ENCODE measurements at places on chromosomes 3 and 15.

GRCh38 chr15:98727115-98728040, 79.0 kb downstream of the IGF1R start:
- no peak overlapping the region for H3K4me3 ChIP-seq
- no peaks in the 10 kb centered on the region for H3K36me3 ChIP-seq
- H3K4me1 ChIP-seq = peaks cover 23% of the 10 kb centered on the region

DNA sequence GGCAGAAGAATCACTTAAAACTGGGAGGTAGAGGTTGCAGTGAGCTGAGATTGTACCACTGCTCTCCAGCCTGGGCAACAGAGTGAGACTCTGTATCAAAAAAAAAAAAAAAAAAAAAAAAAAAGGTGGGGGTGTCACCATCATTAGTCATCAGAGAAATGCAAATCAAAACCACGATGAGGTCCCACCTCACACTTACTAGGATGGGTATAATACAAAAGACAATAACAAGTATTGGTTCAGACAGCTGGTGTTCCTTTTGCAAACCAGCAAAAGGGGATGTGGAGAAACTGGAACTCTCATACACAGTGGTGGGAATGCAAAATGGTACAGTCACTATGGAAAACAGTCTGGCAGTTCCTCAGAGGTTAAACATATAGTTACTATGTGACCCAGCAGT, 78.7 kb upstream of the TSC22D2 start:
- no peaks in the 10 kb centered on the region for H3K36me3 ChIP-seq
- DNase-seq = no peak
- no peak overlapping the region for H3K4me3 ChIP-seq
- H3K27me3 ChIP-seq = no peaks in the 10 kb centered on the region
- H3K27ac ChIP-seq = no peak overlapping the region

GRCh38 chr15:25237291-25237978, 201.4 kb downstream of the UBE3A start:
- no peaks in the 10 kb centered on the region for H3K4me1 ChIP-seq
- DNase-seq = no peak
- H3K4me3 ChIP-seq = no peak overlapping the region
- H3K36me3 ChIP-seq = no peaks in the 10 kb centered on the region

DNA sequence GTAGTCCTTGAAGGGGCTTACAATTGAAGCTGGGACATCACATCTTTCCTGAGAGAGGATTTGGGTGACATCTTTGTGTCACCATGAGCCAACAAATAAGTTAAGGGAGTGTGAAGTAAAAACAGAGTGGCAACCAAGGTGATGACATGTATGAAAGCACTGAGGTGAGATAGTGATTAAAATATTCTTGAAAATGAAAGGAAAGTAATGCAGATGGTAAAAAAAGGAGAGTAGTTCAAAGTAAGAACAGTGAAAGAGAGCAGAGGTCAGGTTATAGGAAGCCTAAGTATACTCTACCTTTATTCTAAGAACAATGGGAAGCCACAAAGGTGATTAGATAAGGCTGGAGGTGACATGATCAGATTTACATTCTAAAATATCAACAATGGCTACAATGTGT, 486.1 kb downstream of the DIPK2A start:
- no peaks in the 10 kb centered on the region for H3K27me3 ChIP-seq
- H3K27ac ChIP-seq = no peak overlapping the region

DNA sequence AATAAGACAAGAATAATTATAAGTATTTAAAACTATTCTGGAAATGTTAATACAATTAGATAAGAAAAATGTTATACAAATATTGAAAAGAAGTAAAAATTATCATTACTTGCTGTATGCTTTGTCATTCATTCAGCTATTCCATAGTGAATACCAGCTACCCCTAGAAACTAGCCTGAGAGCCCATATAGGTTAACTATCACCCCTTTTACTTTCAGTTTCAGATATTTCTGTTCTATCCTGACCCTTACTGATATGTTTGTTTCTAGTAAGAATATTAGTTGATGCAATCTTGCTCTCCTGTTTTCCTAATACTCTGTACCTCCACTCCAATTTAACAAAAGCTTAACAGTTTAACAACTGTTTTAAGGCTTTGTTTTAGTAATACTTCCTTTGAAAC, 31.6 kb downstream of the FAM227B start:
- no peaks in the 10 kb centered on the region for H3K27me3 ChIP-seq
- H3K4me1 ChIP-seq = no peaks in the 10 kb centered on the region
- H3K27ac ChIP-seq = no peak overlapping the region
- H3K36me3 ChIP-seq = no peaks in the 10 kb centered on the region
- no peak overlapping the region for H3K4me3 ChIP-seq
- DNase-seq = no peak

GRCh38 chr3:100891827-100892226, 101.4 kb downstream of the ABI3BP start:
- H3K36me3 ChIP-seq = no peaks in the 10 kb centered on the region
- no peak for DNase-seq
- no peak overlapping the region for H3K27ac ChIP-seq
- peaks cover 9% of the 10 kb centered on the region for H3K4me1 ChIP-seq

- no peak overlapping the region for H3K4me3 ChIP-seq
- peaks cover 16% of the 10 kb centered on the region for H3K36me3 ChIP-seq
- DNase-seq = peak; percentile 70
- H3K27ac ChIP-seq = no peak overlapping the region
These were observed 244.1 kb downstream of the SLCO3A1 start for GRCh38 chr15:92097474-92098178.

DNA sequence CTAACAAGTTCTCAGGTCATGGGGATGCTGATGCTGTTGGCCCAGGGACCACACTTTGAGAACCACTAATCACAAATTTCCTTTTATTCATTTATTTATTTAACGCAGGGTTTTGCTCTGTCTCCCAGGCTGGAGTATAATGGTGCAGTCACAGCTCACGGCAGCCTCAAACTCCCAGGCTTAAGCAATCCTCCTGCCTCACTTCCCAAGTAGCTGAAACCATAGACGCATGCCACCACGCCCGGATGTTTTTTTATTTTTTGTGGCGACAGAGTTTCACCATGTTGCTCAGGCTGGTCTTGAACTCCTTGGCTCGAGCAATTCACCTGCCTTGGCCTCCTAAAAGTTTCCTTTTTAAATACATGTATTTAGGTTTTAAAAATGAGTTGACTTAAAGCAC, 20.7 kb upstream of the ISLR2 start:
- DNase-seq = no peak
- no peaks in the 10 kb centered on the region for H3K4me1 ChIP-seq
- no peak overlapping the region for H3K27ac ChIP-seq

- no peak overlapping the region for H3K27ac ChIP-seq
- no peaks in the 10 kb centered on the region for H3K4me1 ChIP-seq
- H3K4me3 ChIP-seq = no peak overlapping the region
- H3K36me3 ChIP-seq = no peaks in the 10 kb centered on the region
These were observed 100.4 kb upstream of the HES1 start for GRCh38 chr3:194035406-194036138.

- H3K27me3 ChIP-seq = no peaks in the 10 kb centered on the region
- H3K4me3 ChIP-seq = no peak overlapping the region
- no peaks in the 10 kb centered on the region for H3K36me3 ChIP-seq
- H3K4me1 ChIP-seq = peaks cover 3% of the 10 kb centered on the region
- no peak for DNase-seq
- H3K27ac ChIP-seq = peak overlapping the region; percentile 55
These were observed 39.6 kb downstream of the COL8A1 start for GRCh38 chr3:99678023-99678422.

DNA sequence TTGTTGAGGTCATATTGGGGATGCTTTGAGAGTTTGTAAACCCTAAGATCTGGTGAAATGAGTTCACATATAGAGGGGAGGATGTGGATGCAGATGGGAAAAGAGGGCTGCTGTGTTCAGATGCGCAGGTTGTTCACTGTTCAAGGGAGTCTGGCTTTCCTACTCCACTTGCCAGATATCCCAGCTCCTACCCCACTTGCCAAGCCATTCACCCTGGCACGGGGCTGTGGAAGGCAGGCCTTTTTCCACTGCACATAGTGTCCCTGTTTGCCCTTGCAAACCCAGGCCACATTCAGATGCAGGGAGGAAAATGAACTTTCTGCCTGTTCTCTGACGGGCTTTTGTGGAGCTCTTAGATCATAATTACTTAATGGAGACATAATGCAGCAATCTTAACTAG, 29.0 kb downstream of the CRABP1 start:
- DNase-seq = no peak
- no peaks in the 10 kb centered on the region for H3K36me3 ChIP-seq
- H3K4me1 ChIP-seq = no peaks in the 10 kb centered on the region
- no peaks in the 10 kb centered on the region for H3K27me3 ChIP-seq
- H3K4me3 ChIP-seq = no peak overlapping the region

GRCh38 chr3:69451594-69451993, 65.7 kb upstream of the FRMD4B start:
- H3K27me3 ChIP-seq = no peaks in the 10 kb centered on the region
- H3K4me1 ChIP-seq = no peaks in the 10 kb centered on the region
- H3K27ac ChIP-seq = no peak overlapping the region
- H3K36me3 ChIP-seq = no peaks in the 10 kb centered on the region
- no peak overlapping the region for H3K4me3 ChIP-seq

- no peaks in the 10 kb centered on the region for H3K27me3 ChIP-seq
- no peaks in the 10 kb centered on the region for H3K36me3 ChIP-seq
- H3K4me3 ChIP-seq = no peak overlapping the region
- no peak for DNase-seq
These were observed 650.8 kb upstream of the ADAMTS9 start for GRCh38 chr3:65338571-65338970.

DNA sequence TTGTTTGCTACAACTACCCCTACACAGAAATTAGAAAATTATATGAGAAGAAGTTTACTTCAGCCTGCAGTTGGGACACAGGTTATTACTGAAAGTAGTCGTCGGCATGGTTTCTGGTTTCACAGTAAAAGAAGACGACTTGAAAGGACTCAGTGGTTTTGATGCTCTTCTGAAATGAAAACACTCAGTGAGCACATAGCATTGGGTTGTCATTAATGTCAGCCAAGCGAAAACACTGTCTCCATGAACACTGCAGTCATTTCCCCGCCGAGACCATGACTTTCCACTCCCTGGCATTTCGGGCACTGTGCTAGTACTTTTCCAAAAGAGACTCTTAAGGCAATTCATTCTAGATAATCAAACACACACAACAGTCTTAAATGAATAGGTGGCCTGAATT, 69.2 kb upstream of the ICE2 start:
- no peak for DNase-seq
- H3K4me3 ChIP-seq = no peak overlapping the region
- H3K4me1 ChIP-seq = no peaks in the 10 kb centered on the region
- H3K36me3 ChIP-seq = no peaks in the 10 kb centered on the region
- no peak overlapping the region for H3K27ac ChIP-seq
- H3K27me3 ChIP-seq = no peaks in the 10 kb centered on the region

DNA sequence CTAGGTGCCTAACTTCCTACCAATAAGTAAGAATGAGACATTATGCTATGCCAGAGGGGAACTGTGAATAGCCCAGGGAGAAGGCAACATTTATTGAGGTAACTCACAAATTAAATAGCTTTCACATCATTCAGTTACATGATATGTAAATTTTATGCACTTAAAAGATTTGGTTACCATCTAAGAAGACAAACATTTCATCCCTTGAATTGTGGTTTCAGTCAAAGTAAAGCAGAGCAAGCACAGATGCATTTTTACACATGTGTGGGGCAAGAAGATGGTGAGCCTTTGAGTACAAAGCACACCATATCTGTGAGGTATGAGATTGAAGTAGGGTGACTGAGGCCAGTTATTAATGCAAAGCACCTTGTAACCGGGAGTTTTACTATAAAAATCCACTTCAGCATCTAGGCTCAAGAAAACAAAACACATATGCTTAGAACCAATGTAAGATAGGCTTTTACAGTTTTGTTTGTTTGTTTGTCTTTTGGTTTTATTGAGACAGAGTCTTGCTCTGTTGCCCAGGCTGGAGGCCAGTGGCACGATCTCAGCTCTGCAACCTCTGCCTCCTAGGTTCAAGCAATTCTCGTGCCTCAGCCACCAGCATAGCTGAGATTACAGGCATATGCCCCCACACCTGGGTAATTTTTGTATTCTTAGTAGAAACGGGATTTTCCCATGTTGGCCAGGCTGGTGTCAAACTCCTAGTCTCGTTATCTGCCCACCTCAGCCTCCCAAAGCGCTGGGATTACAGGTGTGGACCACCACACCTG, 3.5 kb downstream of the PLSCR2 start:
- H3K4me1 ChIP-seq = peaks cover 7% of the 10 kb centered on the region
- DNase-seq = no peak
- H3K4me3 ChIP-seq = no peak overlapping the region

GRCh38 chr15:27844018-27844666, 255.0 kb downstream of the OCA2 start:
- no peaks in the 10 kb centered on the region for H3K4me1 ChIP-seq
- DNase-seq = no peak

GRCh38 chr3:151387432-151387831, 2.9 kb upstream of the P2RY12 start:
- H3K27ac ChIP-seq = no peak overlapping the region
- no peaks in the 10 kb centered on the region for H3K27me3 ChIP-seq
- H3K4me3 ChIP-seq = no peak overlapping the region
- H3K36me3 ChIP-seq = no peaks in the 10 kb centered on the region

GRCh38 chr3:46508850-46509591, 11.2 kb downstream of the RTP3 start:
- H3K36me3 ChIP-seq = no peaks in the 10 kb centered on the region
- H3K27me3 ChIP-seq = no peaks in the 10 kb centered on the region
- H3K4me3 ChIP-seq = no peak overlapping the region
- DNase-seq = no peak
- H3K27ac ChIP-seq = no peak overlapping the region

DNA sequence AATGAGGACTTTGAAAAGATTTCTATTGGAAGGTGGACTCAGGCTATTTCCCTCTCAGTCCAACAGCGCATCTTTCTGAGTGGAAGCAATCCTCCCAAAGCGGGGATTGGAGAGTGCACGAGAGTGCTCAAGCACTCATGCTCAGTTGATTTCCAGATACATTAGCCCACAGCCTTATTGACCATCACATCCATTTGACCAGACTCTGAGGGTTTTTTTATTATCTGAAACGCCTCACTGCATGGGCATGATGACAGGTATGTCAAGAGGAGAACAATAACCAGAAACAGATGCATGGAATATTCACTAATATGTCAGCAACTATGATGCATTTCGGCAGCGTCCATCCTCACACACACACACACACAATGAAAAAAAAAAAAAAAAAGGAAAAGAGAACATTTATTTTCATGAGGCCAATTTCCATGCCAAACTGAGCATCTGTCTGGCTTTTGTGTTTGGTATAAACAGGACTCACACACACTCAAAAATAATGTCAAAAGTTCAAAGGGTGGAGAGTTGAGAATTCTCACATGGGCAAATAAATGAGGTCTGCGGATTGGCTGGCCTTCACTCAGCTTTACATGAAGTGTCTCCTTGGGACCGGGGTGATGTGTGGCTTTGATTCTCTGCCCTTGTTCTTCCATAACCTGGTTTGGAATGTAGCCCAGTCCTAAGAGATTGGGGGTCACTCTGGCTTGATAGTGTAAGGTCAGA, 371.6 kb downstream of the MCTP2 start:
- no peaks in the 10 kb centered on the region for H3K36me3 ChIP-seq
- H3K27ac ChIP-seq = no peak overlapping the region
- peaks cover 6% of the 10 kb centered on the region for H3K4me1 ChIP-seq
- H3K4me3 ChIP-seq = no peak overlapping the region

GRCh38 chr3:33027091-33027490, 69.9 kb downstream of the GLB1 start:
- no peaks in the 10 kb centered on the region for H3K27me3 ChIP-seq
- H3K36me3 ChIP-seq = no peaks in the 10 kb centered on the region
- no peak overlapping the region for H3K27ac ChIP-seq
- no peaks in the 10 kb centered on the region for H3K4me1 ChIP-seq
- H3K4me3 ChIP-seq = no peak overlapping the region
- DNase-seq = no peak

GRCh38 chr3:81242871-81243270, 518.6 kb downstream of the GBE1 start:
- DNase-seq = peak; percentile 5
- H3K27me3 ChIP-seq = no peaks in the 10 kb centered on the region
- H3K27ac ChIP-seq = no peak overlapping the region
- no peaks in the 10 kb centered on the region for H3K36me3 ChIP-seq

Measured in left lung (tissue), 14 donors.